Hematopoietic multipotent progenitor cell treated with erythropoietin and hydrocortisone succinate and interleukin-3 and kit ligand, for 8 days (in vitro differentiated cells): ENCODE measurements at places on chromosomes 3 and 15.

DNA sequence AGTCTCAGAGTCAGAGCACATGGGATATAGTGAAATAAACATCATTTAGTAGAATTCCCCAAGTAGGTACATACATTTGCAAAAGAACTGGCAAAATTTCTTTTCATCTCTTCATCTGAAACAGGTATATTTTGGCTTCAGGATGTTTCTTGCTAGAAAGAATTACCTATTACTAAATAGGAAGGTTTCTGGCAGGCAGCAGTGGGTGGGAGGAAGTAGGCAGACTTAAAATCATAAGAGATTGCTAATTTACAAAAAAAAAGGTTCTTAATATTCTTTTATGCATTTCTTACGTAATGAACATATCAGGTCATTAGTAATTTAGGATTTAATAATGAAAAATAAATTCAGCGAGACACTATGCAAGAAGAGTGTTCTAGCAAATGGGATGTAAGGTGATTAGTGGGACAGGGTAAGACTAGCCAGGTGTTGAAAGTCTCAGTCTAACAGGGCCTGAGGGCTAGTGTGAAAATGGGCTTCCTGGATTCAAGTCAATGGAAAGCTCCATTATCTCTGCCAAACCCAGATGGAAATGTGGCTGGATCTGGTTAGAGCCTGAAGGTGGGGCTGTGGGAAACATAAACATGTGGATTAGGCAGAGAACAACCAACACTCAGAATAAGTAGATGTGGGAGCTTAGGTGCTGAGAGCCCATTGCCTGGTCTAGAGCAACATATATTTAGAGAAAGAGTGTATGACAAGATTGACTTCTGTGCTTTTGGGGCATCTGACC lies 127.4 kb upstream of the FEZF2 start:
- no peak for DNase-seq

GRCh38 chr15:85748729-85749128 lies 46.0 kb downstream of the KLHL25 start:
- DNase-seq, result no peak

- peak; percentile 26 for DNase-seq
These were observed 85.5 kb downstream of the DMXL2 start for GRCh38 chr15:51536965-51537574.

- no peak for DNase-seq
These were observed 86.9 kb upstream of the C15orf39 start for GRCh38 chr15:75114796-75115195.

GRCh38 chr3:125261031-125261430 lies 48.5 kb upstream of the SLC12A8 start:
- no peak for DNase-seq

DNA sequence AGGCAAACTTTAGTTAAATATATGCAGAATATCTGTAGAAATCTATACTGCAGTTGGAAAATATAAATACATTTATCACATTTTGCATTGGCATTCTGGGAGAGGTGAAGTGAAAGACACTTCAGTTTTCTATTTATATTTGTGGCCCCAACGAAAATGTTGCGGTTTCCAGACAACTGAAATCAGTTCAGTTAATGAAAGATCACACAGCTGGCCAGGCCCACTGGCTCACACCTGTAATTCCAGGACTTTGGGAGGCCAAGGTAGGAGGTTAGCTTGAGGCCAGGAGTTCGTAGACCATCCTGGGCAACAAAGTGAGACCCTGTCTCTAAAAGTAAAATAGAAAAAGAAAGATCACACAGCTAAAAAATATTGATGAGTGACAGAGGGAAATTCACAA lies 11.9 kb upstream of the CLASP2 start:
- no peak for DNase-seq
